ENCODE measurements at places on chromosomes 13 and 19.
A peak's percentile ranks its signal among the peaks of the same experiment; 100 is the strongest.

GRCh38 chr13:20106742-20107141, 54.1 kb downstream of the GJA3 start:
- DNase-seq: no peak

DNA sequence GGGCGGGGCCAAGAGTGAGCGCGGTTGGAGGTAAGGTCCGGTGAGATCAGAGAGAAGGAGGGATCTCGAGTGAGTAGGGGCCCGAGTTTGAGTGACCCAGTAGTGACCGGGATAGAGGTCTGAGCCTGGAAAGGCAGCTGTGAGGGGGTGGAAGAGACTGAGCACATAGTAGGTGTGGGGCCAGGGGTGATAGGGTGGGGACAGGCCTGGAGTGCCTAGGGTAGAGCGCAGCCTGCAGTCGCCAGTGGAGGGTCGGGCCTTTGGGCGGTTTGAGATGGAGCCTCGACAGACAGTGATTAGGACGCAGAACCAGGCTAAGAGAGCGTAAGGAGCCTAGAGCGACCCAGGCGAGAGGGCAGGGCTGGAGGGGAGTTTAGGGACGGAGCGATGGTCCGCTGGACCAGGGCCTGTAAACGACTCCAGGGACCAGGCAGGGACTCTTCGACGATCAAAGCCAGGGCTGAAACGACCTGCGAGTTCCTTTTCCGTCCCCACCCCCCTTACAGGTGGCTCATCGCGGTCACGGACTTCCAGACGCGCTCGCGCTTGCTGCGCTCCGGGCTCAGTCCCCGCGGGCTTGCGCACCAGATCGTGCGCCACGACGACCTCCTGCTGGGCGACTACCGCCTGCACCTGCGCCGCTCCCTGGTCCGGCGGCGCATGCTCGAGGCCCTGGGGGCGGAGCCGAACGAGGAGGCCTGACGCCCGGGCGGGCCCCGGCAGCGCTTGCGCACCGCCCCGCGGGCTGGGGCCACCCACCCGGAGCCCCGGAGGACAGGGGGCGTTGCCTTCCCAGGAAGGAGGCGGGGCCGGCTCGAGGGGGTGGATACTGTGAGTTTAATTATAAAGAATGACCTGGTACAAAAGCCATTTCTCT, 9.4 kb downstream of the C19orf81 start:
- no peak for DNase-seq

DNA sequence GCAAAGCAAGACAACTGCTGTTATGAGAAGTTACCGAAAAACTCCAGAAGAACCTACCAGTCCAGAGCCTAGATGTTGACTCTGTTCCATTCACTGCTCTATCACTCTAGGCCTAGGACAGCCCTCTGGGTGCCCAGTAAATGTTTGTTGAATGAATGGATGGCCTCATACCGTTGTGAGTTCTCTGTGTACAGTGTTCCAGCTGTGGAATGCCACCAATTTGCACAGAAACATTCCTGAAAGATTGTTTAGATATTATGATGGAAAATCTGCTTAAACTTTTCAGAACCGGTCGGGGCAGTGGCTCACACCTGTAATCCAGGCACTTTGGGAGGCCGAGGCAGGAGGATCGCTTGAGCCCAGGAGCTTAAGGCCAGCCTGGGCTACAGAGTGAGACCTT, 1.3 kb upstream of the FBL start:
- DNase-seq: no peak

DNA sequence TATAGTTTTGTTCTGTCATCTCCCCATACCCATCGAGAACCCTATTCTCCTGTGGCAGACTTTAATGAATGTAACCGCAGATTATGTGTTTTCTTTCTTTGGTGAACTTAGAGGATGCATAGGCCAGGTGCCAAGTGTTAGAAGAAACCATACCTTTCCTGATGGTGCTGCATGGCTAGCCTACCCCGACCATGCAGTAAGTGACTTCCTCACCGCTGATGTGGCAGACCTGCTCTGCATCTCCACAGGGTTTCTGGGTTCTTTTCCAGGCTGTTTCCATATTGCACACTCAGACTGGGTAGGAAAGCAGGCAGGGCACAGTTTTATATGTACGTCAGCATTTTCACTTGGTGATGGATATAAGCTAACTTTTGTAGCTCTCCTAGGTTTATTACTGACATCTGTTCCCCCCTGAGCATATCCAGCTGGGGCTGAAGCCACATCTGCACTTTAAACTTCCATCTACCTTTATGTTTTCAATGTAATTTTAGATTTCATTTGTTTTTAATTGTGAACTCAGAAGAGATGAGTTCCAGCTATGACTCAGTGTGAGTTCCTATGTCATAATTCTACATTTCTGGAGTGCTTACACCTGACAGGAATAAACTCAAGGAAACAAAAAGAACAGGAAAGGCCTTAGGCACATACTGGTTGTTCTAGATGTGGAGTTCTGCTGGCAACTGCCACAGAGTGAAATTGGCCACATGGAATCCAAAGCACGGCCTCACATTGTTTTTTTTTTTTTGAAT, 42.3 kb downstream of the LRCH1 start:
- DNase-seq: no peak

GRCh38 chr13:37870895-37871550, 1.5 kb upstream of the TRPC4 start:
- no peak for DNase-seq

DNA sequence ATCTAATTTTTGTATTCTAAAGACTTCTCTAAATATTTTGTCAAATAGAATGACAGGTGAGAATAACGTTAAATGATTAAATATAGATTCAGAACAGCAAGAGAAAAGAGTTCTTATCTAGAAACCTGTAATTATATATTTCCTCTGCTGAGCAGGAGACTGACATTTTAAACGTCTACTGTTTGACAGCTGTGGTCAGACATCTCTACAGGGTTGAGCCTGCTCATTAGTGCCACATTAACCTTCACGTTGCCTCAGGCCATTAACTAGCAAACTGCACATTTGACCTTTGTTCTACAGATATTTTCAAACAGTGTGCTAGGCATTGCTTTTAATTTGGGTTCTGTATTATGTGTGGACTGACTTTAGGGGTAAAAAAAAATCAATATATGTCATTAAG, 347.5 kb downstream of the GPC5 start:
- DNase-seq: no peak

DNA sequence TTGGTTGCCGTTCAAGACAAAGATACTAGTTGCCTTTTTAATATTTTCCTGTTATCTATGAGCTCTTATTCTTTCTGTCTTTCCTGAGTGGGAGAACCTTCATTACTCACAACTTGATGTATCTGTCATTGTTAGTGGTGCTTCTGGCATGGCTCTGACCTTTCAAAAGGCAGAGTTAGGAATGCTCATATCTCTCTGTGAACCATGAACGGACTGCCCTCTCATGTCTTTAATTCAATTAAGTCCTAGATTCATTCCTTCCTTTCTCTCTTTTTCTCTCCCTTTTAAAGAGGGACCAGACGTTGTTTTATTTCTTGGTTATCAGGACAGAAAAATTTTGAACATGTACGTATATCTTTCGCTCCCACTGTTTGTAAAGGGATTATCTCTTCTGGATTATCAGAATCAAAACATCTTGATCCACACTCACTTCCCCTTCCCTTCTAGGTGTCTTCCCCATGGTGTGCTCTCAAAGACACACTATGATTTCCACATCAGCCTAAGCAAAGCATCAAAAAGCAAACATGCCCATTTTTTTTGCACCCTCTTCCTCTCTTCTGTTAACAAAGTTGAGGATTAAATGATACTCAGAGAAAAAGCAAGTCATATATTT, 90.3 kb downstream of the LRCH1 start:
- no peak for DNase-seq

- no peak for DNase-seq
Measured at GRCh38 chr19:17526922-17527321, 15.5 kb downstream of the PGLS start.

GRCh38 chr13:37587236-37587635, 11.3 kb downstream of the POSTN start:
- no peak for DNase-seq

- peak; percentile 27 for DNase-seq
Measured at GRCh38 chr19:28466107-28467045, 746.6 kb downstream of the UQCRFS1 start.

DNA sequence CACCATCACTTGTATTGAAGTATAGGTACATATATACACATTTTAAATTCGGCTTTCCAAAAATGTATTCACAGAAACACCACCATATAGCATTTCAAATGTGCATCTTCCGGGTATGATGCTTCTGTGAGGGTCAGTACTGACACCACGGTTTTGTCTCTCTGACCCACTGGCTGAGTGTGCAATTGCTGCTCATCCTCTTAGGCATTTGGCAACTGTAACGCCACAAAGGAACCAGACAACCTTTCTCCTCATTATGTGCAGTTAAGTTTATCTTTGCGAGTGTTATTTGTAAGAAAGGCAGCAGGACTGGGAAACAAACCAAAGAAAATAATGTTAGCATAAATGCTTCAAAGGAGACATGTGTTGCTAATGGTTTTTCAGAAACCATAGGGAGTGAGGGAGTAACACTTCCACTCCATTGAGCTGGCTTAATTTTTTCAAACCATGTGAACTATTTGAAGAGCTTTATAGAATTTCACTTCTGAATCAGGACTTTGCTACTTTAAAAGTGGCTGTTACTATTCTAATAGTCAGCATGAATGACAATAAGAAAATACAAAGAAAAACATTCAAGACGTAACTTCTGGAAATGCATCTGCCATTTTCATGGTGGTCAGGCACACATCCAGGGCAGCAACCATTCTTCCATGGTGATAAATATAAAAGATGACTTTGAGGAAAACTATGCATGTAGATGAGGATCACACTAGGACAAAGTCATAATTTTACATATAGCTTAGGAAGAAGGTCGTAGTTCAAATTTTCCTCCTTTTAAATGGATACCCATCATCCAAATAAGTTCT, 423.3 kb downstream of the MZT1 start:
- DNase-seq: no peak

DNA sequence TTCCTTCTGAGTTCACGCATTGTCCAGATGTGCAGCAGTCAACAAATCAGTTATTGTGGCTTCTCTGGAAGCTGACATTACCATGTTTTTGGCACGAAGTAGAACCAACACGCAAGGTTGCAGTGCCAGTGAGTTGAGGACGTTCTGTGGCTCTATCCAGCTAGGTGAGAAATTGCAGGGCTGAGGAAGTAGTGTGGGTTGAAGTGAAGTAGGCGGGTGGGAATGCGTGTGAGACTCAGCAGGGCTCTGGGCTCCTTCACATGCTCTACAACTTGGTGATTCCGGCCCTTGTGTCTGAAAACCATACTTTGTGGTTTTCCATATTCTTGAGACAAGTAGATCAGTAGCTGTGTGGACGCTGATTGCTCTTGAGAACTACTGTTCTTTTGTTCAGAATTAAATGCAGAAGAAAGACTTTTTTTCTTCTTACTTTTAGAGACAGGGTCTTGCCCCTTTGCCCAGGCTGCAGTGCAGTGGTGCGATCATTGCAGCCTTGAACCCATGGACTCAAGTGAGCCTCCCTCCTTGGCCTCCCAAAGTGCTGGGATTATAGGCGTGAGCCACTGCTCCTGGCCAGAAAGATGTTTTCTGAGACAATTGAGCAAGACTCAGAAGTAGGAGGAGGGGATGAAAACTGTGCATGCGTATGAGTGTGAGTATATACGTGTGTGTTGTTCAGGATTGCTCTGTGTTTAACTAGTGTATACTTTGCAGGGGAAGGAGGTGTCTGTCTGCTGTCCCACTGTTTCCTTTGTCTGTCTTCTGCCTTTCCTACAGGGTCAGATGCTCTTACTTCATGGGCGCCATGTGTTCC, 46.2 kb downstream of the GATAD2A start:
- DNase-seq: peak; percentile 29

DNA sequence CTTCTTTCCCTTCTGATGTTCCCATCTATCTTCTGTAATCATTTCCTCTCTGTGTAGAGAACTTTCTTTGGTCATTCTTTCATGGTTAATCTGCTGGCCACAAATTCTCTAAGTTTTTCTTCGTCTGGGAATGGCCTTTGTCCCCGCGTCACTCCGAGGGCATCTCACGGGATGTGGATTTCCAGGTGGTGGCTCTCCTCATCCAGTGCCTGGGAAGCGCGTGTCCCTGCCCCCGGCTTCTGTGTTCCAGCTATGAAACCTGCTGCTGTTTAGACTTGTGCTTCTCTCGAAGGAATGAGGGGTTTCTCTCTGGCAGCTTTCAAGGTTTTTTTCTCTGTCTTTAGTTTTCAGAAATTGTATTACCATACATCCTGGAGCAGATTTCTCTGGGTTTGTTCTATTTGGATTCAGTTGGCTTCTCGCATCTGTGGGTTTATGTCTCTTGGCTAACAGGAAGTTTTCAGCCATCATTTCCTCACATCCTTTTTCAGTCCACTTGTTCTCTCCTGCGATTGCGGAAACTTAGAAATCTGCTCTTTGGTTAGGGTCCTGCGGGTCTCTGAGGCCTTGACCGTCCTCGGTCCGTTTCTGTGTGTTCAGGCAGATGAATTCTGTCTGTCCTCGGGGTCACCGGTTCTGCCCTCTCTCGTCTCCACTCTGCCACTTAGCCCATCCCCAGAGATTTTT, 36.9 kb upstream of the DCUN1D2 start:
- no peak for DNase-seq

- DNase-seq: no peak
Measured at GRCh38 chr13:25869941-25870340, 181.9 kb downstream of the SHISA2 start.

- DNase-seq: peak; percentile 59
Measured at GRCh38 chr19:47190167-47190727, 40.8 kb downstream of the BBC3 start.

- no peak for DNase-seq
Measured at GRCh38 chr13:42780044-42780443, 1.3 kb upstream of the FAM216B start.

DNA sequence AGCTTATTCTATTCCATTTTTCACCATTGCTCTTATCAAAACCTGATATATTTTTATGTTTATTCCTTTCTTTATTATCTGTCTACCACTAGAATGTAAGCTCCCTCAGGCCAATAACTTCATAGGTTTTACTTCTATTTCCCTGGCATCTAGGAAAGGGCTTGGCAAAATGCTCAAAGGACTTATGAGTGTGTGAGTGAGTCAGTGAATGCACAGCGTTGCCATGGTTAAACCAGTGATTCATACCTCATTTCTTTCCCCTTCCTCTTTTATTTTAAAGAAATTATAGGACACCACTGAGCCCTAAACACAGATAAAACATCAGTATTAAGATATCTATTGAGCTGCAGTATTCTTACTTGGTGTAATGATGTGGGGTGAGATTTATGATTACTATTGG, 162.1 kb downstream of the GPC6 start:
- no peak for DNase-seq

- peak; percentile 32 for DNase-seq
Measured at GRCh38 chr19:48271531-48272151, 1.8 kb downstream of the ZNF114 start.

- DNase-seq: no peak
Measured at GRCh38 chr19:6358003-6358402, 3.3 kb upstream of the CLPP start.

- DNase-seq: no peak
Measured at GRCh38 chr19:31013384-31014020, 335.7 kb downstream of the TSHZ3 start.

GRCh38 chr19:31351056-31351854, 2.0 kb upstream of the TSHZ3 start:
- no peak for DNase-seq

DNA sequence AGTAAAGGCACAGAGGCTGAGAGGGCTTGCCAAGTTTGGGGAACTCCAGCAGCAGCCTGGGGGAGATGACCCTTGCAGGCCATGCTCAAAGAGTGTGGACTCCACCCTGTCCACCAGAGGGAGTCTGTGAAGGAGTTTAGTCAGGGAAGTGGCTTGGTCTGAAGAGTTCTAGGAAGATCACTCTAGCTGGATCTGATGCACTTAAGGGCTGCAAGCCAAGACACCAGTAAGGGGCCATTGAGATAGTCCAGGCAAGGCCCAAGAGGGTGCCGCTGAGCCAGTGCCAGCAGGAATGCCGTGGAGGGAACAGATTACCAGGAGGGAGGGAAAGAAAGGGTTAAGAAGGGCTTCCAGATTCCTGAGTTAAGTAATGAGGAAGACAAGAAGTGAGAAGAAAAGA, 68.7 kb downstream of the ZAR1L start:
- no peak for DNase-seq
